Amygdala (tissue), 56 donors: ENCODE measurements at places on chromosomes 3 and 15.

DNA sequence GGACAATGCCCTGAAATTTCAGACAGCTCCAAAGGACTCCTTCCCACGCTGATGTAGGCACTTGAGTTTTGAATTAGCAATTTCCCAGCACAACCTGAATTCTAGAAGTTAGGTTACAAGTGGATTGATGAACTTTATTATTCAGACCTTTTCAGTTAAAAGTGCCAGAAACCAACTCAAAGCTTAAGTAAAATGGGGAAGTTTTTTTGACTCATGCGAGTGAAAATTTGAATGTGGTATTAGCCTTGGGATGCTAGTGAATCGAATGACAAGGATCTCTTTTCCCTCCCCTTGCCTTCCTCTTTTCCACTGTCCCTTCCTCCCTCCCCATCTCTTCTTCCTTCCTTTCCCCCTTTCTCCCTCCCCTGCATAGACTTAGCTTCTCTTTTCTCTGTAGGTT, 295.1 kb upstream of the PROK2 start:
- DNase-seq: no peak

GRCh38 chr3:39910826-39911464, 101.5 kb downstream of the MYRIP start:
- DNase-seq: no peak

- DNase-seq: no peak
Observed at GRCh38 chr3:117355566-117355965, 646.0 kb downstream of the TUSC7 start.

DNA sequence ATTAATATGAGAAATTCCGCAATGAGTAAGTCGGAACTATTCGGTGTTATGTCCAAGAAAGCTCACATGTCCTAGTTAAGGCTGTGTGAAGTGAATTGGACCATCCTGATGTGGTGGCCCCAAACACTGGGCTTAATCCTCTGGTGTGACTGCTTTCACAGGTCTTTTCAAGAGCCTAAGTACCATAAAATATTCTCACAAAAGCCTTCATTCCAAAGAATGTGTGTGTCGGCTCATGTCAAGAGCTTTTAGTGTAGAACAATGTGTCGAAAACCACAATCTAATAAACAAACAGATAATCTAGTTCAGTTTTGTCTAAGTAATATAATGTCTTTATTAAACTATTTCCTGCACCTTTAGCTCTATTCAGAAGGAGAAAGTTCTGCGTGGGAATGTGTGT, 311.4 kb downstream of the LPP start:
- no peak for DNase-seq

DNA sequence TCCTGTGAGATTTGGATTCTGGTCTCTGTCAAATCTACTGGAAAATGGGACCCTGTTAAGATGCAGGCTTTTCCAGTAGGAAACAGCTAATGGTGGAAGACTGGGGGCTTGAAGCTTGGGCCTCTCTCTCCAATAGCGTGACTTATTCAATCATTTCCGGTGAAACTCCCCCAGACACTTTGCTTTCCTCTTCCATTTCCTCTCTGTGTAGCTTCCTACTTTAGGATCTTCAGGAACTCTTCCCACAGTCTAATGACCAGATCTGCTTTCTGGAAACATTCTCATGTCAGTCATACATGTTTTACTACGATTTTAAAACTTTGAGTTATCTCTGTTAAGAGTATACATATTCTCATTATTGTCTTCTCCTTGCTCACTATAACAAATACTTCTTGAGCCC, 28.0 kb upstream of the TPRG1 start:
- no peak for DNase-seq

DNA sequence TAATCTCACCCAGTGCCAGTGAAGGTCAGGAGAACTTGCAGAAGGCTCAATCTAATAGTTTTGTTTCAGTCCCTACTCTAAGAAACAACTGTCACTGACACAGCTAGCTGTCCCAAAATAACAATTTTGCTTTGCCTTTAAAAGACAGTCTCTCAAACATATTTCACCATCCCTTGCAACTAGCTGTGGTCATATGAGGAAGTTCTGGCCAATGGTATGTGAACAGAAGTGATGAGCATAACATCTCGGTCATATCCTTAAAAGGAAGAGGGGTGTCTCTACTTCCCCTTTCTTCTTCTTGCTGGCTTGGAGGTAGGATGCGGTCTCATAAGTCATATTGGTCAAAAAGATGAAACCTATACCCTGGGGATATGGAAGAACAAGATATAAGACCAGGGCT, 198.1 kb downstream of the NEK10 start:
- DNase-seq: no peak

GRCh38 chr15:74334127-74334526, 33.3 kb downstream of the CYP11A1 start:
- no peak for DNase-seq

DNA sequence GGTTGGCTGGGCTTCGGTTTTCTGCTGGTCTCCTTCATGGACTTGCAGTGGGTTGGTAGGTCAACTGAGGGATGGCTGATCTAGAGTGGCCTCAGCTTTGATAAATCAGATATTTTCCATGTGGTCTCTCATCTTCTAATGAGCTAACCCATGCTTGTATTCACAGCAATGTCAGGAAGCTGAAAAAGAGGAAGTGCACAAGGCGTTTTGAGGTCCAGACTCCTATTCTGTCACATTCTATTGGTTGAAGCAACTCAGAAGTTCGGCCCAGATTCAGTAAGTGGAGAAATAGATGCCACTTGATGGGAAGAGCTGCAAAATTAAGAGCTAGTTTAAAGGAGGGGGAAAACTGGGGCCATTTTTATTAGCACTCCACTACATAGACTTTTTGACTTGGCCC, 361.2 kb downstream of the DIPK2A start:
- DNase-seq: no peak

DNA sequence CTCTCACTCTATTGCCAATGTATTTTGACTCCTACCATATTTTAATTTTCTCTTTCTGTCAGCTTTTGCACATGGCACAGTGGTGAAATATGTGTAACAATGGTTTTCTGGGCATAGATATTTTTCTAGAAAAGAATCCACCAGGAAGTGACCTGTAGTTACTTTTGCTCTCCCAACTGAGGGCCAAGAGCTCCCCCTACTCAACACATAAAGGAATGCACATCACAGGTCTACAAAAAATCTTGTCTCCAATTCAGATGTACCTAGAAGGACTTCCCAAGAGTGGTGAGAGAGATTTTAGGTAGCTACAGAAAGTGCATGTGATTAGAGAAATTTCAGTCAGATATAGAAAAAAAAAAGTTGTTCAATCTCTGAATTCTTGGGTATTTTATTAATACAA, 15.6 kb downstream of the CPA3 start:
- DNase-seq: no peak

GRCh38 chr15:64151727-64152506, at the start of gene SNX22:
Gene SNX22, plus strand, starts transcription at chr15:64151731. Its CDS starts 45 bp downstream, at chr15:64151776.
- DNase-seq: no peak

GRCh38 chr15:80308002-80308401, 56.0 kb upstream of the CTXND1 start:
- no peak for DNase-seq

DNA sequence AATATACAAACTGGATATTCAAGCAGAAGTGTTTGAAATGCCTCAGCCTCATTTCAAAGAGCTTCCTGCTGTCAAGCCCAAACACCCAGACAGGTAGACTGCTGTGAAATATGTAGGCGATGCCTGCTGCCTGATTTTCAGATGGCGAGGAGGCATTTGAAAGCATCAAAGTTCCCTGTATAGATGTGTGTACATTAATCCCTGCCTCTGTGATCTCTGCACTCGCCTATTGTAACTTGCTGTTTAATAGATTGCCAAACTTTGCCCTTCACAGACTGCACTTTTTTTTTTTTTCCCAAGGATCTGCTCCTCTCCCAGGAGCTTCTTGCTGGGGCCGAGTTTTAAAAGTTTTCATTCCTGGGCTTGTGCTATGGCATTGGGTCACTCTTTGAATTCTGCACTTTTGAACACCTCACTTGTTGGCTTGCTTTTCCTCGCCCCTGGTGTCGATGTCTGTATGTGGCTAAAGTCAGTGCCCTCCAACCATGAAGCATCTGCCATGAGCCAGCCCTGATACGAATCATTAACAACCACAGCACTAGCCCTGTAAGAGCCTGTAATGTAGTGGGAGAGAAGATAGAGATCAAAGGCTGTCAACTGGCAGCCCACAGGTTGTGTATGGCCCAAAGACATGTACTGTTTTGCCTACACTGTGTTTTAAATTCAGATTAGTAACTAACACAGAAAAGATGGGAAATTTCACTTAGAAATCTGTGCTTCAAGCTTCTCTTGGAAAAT, 287.6 kb upstream of the ICE2 start:
- no peak for DNase-seq

GRCh38 chr3:73365756-73366397, 258.9 kb downstream of the PDZRN3 start:
- DNase-seq: peak; percentile 40

- DNase-seq: no peak
Observed at GRCh38 chr3:63927422-63928280, 15.5 kb upstream of the SCAANT1 start.

DNA sequence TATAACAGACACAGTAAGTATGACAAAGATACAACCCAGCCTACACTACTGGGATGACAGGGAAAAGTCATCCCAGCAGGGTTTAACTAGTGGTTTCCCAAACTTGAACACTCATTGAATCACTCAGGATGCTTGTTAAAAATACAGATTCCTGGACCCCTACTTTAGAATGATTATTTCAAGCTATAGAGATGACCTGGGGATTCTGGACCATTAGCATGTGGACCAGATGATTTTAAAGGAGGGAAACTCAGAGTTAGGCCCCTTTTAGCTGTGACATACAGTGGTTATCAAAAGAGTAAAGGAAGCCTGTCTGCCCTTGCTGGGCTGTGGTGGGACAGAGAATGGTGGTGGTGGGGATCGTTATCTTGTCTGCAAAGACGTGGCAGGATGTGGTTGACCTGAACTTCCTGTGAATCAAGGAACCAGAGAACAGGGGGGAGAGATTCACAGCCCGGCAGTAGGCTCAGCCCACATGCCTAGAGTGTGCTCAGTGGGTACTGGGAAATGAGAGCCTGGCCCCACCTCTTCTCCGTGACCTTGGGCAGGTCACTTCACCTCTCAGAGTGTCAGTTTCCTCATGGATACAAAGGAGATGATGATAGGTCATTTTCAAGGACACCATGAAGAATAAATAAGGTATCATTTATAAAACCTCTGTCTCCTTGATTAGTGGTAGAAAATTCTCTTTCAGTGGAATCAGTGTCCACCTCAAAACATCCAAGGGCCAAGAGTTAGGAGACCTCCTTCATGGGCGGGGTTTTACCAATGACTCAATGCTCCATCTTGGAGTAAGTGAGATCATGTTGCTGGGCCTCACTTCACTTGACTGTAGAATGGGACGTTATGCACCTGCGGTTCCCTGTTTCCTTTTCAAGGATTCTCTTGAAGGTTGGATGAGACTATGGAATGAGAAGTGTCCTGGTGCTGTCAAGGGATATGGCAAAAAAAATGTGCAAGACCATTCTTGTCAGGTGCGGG, 306.5 kb downstream of the RPLP1 start:
- no peak for DNase-seq

DNA sequence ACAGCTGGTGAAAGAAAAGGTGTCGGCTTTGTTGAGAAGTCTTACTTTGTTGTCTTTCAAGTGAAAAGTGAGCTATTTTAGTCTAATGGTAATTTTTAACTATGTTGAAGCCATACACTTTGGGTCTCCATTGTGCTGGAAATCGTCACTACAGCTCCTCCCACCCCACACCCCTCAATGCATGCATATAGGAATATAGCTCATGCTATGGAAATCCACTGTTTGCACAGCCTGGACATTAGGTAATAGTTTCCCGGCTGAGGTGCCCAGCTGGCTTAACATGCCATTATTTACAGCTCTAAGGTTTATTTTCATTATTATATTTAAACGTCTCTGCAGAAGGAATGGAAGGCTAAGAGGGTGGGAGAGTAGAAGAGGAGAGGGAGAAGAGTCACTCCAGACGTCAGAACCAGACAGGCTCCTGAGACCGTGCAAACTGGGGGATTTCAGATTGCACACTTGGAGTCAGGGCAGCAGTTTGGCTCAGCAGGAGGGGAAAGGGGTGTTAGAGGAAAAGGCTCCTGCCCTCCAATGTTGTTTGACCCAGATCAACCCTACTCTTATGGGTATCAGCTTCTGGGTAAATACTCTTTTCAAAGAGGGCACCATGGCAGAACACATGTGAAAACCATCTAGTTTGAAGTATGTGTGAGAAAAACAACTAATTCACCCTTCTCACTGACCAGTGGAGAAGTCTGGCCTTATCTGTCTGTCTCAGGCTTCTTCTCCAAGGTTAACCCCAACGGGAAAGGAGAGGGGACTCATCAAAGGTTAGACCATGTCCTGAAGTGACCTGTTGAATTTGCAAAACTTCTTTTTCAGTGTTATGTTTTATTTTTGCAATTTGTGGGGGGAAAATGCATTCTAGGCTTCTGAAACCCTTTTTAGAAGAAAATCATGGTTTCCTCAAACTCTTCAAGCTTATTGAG, 218.7 kb upstream of the CTDSPL start:
- DNase-seq: no peak

- no peak for DNase-seq
Observed at GRCh38 chr15:70491201-70491621, 272.1 kb downstream of the UACA start.

- DNase-seq: no peak
Observed at GRCh38 chr3:56917361-56918110, 115.8 kb upstream of the ARHGEF3 start.

DNA sequence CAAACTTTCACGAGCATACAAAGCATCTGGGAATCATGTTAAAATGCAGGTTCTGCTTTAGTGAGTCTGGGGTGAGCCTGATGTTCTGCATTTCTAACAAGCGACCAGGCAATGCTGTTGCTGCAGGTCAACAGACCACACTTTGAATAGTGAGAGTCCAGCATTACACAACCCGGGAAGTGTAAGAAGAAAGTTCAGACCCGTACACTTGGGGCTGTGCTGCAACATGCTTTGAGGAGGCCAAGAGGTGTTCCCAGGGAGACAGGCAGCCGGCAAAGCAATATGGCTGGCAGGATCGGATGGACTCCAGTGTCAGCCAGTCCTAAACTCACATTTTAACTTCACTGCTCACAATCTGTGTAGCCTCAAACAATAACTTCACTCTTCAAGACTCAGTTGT, 134.2 kb downstream of the LIPC start:
- DNase-seq: no peak

GRCh38 chr15:74317820-74318375, 49.5 kb downstream of the CYP11A1 start:
- DNase-seq: no peak

DNA sequence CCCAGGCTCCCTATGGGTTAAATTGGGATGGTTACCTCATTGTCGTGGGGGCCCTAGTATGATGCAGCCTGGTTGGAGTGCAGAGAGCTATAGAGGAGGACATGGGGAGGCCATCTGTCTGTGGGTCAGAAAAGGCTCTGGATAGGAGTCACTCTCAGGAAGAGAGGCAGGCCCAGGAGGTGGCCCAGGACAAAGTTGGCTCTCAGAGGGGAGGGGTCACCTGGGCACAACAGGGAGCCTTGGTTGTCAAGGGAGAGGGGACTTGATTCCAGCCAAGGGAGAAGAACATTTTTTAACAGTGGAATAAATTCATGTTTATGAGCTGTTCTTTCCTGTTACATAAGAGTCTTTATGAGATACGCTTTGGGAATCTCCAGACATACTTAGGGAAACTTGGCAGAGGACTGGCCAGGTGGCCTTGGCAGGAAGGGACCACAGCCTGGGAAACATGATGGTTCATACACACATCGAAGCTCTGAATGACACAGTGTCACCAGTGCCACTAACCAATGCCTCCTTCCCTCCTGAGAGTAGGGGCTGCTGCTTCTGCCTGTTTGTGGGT, 27.5 kb upstream of the LCTL start:
- no peak for DNase-seq

- no peak for DNase-seq
Observed at GRCh38 chr3:102156426-102156825, 278.4 kb upstream of the ZPLD1 start.
